ENCODE measurements at places on chromosomes 7 and 10.

GRCh38 chr10:48608279-48608681 is 3.4 kb upstream of the ARHGAP22 start:
- DNase-seq, result peak; percentile 48

DNA sequence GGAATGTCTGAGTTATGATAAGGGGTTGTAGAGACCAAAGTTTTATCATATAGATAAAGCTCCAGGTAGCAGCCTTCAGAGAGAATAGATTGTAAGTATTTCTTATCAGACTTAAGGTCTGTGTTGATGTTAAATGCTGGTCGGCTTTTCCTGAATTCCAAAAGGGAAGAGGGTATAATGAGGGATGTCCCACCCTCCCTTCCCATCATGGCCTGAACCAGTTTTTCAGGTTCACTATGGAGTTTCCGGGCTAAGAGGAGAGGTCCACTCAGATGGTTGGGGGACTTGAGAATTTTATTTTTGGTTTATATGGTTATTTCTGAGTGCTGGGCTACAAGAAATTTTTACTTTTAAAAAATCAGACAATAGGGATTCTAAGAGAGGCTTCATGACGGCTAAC is 45.2 kb downstream of the HERPUD2 start:
- DNase-seq, result no peak

- DNase-seq, result no peak
These were observed 20.9 kb upstream of the TTYH3 start for GRCh38 chr7:2610898-2611297.

DNA sequence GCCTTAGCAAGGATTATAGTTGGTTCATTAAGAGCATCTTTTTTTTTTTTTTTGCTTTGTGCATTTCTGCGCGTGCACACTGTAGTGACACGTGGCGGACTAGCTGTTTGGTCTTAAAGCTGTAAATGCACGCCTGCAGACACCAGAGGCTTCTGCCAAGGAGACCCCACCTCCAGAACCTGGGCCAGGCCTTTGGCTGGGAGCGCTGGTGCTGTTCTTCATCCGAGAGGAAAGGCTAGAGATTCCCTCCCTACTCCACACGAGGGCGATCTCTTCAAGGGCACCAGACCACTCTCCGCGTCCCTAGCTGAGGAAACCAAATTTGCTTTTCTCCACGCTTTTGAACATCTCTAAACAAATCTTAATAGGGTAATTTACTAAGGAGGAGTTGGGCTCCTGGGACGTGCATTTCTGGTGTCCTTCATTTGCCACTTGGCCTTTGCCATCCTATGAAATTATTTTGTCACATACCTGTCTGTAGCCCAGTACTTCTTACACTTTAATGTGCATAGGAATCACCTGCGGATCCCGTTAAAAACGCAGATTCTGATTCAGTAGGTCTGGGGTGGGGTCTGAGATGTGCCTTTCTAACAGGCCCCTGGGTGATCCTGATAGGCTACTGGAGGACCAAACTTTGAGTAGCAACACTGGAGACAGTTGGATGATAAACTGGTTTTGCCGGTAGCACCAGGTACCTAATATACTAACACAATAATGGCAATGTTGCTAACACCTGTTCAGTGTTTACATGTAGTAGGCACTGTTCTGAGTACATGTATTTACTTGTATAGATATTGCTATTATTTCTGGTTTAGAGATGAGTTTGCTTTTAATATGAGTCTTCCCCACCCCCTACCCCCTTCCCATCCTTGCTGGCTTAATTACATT is 1.3 kb upstream of the SLC26A5 start:
- no peak for DNase-seq

DNA sequence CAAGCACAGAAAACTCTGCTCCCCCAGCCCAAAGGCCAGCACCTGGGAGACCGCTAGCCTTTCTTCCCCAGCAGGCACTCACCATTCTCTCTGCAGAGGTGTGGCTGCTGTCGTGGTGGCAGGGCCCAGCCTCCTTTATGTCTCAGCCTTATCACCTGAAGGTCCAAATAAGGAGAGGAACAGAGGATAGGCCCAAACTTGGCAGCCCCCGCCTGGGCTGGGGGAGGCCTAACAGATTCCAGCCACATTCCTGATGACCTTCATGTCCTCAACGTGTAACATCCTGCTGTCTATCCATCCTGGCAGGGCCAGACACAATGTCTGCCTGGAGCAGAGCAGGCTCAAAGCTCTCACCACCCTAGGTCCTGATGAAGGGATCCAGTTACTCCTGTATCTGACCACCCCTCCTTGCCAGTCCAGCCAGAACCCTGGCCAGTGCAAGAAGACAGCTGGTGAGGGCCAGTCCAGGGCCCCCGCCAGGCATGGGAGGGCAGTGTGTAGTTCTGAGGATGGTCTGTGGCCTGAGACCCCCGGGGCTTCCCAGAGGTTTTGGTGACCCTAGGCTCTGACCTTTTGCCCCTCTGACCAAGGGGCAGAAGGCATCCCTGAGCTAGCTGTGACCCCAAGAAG is at the start of gene MYL7:
Gene MYL7 (minus strand): TSS at position 112 of the 630 bp plus-strand sequence. CDS start 27 bp downstream, at position 85.
- no peak for DNase-seq

DNA sequence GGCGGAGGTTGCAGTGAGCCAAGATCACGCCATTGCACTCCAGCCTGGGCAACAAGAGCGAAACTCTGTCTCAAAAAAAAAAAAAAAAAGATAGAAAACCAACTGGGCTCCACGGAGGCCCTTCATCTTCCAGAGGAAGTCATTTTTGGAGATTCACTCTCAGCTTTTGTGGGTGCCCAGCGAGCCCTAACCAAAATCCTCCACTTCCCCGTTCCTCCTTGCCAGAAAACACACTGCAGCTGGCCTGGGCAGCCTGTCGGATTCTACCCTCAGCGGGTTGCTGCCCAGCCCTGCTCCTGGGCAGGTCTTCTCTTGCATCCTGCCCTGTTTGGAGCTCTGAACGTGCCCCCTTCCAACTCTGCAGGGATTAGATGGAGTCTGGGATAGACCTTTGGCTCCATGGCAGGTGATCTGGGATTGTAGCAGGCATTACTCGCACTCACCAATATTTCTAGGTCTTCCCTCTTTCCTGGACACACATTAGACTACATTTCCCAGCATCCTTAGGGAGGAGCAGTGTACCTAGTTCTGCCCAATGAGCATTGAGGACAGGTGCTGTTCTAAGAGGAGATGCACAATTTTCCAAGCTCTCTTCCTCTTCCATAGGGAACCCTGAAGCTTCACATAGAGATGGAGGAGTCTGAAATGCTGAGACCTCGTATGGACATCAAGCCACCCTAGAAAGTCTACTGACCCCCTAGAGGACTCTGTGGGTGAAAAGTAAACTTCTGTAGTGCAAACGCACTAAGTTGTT is 4.6 kb downstream of the GRID2IP start:
- DNase-seq, result no peak
